ENCODE measurements at places on chromosomes 7 and 10.

DNA sequence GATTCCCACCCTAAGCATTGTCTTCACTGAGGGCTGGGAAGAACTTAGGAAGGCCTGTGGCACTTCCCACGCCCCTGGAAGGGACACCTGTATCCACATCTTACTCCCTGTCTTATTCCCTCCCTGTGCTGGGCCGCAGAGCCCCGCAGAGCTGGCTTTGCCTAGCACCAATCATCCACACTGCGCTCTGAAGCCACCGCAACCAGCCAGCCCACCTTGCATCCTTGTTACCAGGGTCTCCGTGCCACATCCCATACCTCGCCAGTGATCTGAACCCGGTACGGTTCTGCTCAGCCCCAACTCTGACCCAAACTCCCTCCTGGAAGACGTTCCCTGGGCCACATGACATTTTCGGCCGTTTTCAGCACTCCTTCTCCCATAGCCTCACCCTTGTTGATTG, 101.4 kb upstream of the PITRM1 start:
- DNase-seq, result no peak

GRCh38 chr7:844043-844442, 11.8 kb downstream of the SUN1 start:
- no peak for DNase-seq

GRCh38 chr7:29878081-29878688, 71.9 kb downstream of the WIPF3 start:
- DNase-seq, result no peak

DNA sequence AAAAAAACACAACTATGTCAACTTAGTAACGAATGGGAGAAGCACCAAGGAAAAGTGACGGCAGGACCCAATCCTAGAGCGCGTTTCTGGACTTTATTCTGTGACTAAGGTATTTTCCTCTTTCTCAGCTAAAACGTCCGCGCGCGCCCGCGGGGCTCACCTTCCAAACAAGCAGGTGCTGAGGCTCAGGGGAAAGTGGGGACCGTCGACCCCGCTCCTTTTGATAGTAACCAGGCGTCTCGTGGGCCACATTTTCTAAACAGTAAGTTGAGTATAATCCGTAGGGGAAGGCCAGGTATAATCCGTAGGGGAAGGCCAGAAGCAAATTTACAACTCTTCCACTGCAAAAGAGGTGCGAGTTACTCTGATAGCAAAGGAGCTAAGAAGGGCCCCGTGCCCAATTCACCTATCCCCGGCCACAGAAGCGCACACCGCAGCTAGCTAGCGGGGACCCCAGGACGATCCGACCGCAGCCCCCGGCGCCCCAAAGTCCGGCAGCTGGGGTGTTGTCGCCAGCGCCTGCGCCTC, 743 bp downstream of the MKI67 start:
- DNase-seq, result no peak

- DNase-seq, result no peak
Observed at GRCh38 chr7:137774793-137775201, 72.0 kb downstream of the DGKI start.

GRCh38 chr10:71378336-71379117, 18.2 kb upstream of the CDH23 start:
- DNase-seq, result no peak

GRCh38 chr7:2785071-2785500, 59.0 kb downstream of the GNA12 start:
- no peak for DNase-seq

GRCh38 chr7:64959072-64959747, 31.6 kb downstream of the ZNF117 start:
- no peak for DNase-seq

DNA sequence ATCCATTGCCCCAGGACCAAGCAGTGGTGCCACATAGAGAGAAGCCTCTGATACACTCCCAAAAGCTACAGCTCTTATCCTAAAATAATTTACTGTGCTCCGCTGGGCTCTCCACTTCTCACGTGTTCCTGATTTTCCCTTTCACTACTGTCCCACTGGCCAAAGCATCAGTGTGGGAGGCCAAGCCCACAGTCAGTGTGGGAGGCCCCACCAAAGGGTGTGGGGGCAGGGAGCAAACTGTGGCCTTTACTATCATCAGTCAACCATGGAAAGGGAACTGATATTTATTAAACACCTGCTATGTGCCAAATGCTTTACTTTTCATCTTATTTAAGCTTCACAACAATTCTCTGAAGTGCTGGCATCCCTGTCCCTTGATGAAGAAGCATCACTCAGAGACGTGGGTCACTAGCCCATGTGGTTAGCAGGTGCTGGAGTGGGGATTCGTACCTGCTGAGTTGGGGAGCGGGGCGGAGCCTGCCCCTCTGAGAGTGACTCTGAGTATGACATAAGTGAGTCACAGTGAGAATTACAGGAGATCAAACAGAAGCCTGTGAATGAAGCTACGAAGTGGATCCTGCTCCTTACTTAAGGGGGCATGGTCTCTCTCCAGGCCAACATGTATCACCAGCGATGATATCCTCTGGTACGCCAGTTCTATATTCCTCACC, 50.4 kb downstream of the PYROXD2 start:
- DNase-seq, result no peak

GRCh38 chr10:101295261-101295660, 58.7 kb upstream of the BTRC start:
- DNase-seq, result no peak

GRCh38 chr10:27041196-27041595, 59.1 kb downstream of the ANKRD26 start:
- no peak for DNase-seq

DNA sequence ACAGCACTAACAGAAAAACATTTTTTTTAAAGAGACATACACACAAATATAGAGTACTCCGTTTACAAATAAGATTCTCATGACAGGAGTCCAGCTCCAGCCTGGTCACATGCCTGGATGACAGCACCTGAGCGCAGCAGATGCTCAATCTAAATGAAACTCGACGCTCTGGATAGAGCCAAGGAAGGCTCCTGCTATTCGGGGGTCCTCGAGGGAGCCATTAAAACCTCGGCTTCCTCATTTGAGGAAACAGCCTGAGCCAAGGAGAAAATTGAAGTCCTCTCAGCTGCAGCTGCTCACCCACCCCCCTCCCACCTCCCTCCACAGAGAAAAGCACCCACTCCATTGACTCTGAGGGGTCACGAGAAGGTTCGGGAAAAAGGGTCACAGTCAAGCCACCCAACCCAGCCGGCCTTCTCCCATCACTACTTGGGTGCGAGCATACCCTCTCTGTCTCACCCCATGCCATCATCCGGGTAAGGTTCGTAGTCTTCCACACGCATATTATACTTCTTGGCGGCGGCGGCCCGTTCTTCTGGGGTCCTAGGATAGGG, 673 bp downstream of the NDUFB8 start:
- DNase-seq, result no peak

DNA sequence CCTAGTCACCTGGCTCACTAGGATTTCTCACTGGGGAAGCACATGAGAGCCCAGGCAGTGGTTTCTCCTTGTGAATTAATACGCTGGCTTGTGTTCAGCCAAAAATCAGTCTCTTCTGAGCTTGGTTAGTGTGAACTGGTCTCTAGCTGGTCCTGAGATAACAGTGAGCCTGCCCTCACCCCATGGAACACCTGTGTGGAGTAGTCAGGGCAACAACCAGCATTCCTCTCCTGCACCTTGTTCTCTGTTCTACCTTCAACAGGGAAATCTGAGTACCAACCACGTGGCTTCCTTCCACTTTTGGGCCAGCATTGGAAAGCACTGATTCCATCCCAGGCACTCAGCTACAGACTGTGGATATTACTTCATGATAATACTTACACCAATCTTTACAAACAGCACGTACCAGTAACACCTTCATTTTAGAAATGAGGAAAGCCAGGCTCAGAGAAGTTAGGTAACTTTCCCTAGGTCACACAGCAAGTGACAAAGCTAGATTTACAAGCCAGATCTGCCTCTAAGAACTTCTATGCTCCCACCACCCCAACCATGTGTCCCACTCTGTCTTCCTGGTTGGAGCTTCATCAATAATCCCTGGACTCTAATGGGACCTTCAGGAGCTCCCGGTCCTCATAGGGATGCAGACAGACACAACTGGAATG, 106.6 kb downstream of the GRID1 start:
- DNase-seq, result no peak

DNA sequence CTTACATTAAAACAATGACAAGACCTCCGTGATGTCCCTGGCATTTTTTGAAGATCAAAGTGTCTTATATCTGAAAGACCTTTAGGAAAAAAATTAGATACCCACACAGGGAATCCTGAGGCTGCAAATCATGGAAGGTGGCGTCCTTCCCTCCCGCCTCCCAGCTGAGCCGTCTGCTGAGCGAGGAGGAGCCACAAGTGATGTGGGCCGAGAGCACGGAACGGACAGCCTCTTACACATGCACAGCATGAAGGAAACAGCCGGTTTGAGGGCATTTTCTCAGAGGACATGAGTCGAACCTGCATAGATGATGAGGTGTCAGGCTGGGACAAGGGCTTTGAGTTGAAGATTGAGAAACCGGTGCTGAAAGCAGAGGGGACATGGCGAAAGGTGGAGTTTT, 163.3 kb downstream of the ADARB2 start:
- no peak for DNase-seq

- no peak for DNase-seq
Observed at GRCh38 chr7:131583430-131583829, 27.0 kb upstream of the PODXL start.

DNA sequence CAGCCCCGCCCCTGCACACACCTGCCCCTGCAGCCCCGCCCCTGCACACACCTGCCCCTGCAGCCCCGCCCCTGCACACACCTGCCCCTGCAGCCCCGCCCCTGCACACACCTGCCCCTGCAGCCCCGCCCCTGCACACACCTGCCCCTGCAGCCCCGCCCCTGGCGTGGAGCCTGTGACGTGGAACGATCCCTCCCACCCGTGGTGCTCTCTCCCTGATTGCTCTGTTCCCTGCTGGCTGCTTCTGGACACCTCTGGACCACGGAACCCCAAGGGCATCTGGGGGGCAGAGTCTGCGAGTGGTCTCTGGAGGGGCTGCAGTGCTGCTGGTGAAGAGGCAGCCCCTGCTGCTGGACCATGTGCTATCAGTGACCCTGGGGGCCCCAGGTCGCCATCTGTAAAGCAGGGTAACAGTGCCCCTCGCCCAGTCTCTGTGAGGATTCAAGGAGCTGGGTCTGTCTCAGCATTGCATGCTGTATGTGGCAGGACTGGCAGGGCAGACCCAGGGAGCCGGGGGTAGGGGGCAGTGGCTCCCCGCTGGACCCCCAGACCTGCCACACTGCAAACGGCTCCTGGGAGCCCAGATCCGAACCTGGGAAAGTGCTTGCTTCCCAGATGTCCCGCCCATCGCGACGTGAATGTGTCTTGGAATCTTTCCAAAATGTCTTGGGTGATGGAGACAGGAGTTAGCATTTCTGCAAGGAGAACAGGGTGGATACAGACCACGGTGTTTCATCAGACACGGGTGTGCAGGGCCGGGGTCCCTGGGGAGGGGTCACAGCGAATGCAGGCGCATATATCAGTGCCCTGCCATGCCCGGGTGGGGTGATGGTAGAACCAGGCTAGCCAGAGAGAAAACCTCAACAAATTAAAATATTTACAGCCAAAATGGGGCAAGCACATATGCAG, 27.9 kb upstream of the NKX6-2 start:
- no peak for DNase-seq

All from activated B cell treated with CpG ODN at 0.5 μM for 24 hours (primary cell).